ENCODE measurements at places on chromosomes 1 and 21. TPM values are rescaled to one million over a fixed set of nuclear protein-coding genes. Genes with fewer than 3 reads are reported as not detected.

Gene CYYR1
- 0.27 TPM for polyA plus RNA-seq

Gene LRRC39
- 4.7 TPM for polyA plus RNA-seq

Gene PROX1
- 1.8 TPM for polyA plus RNA-seq

Gene CFHR3
- not detected for polyA plus RNA-seq

Gene FCER1G
- 2.9 TPM for polyA plus RNA-seq

Data from Purkinje cell (primary cell).